Activated CD8-positive, alpha-beta memory T cell treated with anti-CD3 and anti-CD28 coated beads for 1 hour (primary cell): ENCODE measurements at places on chromosomes 3 and 15.

DNA sequence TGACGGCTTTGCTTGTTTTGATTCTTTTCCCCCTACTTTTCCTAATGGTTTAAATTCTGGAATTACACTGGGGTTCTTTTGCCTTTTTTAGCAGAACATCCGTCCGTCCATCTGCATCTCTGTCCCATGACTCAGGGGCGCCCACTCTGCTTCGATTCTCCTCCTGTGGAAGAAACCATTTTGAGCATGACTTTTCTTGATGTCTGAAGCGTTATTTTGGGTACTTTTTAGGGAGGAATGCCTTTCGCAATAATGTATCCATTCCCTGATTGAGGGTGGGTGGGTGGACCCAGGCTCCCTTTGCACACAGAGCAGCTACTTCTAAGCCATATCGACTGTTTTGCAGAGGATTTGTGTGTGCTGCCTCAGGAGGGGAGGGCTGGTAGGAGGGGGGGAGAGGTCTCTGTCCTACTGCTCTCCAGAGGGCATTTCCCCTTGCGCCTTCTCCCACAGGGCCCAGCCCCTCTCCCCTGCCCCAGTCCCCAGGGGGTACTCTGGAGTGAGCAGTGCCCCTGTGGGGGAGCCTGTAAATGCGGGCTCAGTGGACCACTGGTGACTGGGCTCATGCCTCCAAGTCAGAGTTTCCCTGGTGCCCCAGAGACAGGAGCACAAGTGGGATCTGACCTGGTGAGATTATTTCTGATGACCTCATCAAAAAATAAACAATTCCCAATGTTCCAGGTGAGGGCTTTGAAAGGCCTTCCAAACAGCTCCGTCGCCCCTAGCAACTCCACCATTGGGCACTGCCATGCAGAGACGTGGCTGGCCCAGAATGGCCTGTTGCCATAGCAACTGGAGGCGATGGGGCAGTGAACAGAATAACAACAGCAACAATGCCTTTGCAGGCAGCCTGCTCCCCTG, 19.5 kb upstream of the BSN start:
- DNase-seq: no peak

DNA sequence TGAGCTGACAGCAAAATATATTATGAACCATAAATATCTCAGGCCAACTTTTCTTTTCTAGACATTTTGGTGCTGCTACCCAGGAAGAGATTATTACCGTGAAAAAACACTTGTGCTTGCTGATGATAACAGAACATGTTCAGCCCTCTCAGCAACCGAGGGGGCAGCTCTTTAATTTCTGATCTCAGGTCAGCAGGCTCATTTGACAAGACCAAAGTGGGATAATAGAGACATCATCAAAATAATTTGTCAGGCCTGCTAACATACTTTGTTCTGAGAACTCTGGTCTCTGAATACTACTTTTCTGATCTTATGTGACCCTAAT, 645.9 kb upstream of the KCNMB2 start:
- no peak for DNase-seq

- no peak for DNase-seq
Measured at GRCh38 chr3:81152156-81152555, 609.3 kb downstream of the GBE1 start.

GRCh38 chr3:36705015-36705414, 59.3 kb downstream of the DCLK3 start:
- DNase-seq: no peak

DNA sequence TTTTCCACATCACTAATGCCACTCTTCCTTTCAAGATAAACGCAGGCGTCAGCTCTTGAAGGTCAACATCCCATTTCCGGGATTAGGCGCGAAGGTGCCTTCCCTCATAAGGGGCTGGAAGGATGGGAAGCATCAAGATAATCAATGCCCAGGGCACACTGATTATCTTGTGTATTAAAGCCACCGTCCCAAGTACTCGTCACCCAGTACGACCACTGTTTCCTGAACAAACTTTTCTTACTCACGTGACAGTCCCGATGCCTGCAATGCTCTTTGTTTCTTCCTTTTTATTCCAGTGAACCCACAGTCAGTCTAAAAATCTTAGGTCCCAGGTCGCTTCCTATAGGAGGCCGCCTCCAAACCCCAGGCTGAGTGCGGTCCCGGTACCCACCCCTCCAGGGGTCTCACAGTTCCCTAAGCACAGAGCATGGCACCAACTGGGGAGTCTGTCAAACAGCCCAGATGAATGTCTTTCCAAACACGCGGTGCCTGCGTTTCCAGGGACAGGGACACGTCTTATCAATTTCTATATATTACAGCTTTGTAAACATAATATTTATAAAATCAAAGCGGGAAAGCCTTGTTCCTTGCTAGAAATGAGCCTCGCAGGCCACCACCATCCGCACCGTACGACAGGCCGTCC, 589 bp downstream of the ANAPC13 start:
- DNase-seq: peak; percentile 83
